ENCODE measurements at places on chromosomes 1 and 21.

GRCh38 chr1:33439662-33440061 is 8.8 kb upstream of the PHC2 start:
- no peak for DNase-seq

GRCh38 chr1:196678510-196678884 is 26.7 kb downstream of the CFH start:
- DNase-seq, result no peak

DNA sequence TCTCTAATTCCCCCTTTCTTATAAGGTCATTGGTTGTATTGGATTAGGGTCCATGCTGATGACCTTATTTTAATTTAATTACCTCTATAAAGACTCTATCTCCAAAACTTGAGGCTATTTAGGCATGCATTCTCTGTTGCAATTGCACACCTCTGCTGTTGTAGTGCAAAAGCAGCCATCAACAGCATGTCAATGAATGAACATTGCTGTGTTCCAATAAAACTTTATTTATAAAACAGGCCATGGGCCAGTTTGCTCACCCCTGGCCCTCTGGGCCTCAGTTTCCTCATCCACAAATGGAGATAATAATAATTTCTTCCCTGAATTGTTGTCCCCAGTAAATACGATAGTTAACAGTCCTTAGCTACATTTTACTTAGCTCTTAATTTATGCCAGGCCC is 100.4 kb upstream of the USP24 start:
- no peak for DNase-seq

DNA sequence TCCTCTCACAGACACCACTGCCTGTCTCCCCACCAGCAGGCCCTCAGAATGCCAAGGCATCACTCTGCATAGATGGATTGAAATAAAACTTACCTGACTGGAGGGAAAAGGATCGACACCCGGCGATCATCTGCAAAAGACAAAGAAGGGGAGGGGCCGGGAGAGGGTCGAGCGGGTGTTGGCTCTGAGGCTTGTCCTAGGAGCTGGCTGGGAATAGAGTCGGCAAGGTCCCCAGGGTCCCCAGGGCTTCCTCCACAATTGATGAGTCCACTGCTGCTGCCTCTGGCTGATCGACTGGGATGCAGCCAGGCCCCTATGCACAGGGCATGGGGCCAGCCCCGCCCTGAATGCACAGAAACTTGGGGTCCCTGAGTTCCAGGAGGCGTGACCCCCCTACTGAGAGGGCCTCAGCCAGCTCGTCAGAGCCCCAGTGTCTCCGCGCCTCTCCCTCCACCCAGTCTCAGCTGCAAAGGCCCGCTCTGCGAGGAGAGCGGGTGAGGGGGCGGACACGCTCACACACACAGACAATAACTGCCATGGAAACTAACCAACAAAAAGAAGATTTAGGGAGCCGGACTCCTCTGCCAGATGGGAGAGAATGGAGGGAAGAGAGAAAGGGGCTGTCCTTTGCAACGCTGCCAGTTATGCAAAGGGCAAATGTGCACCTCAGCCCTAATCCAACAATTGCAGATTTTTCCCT is at the start of gene KLHDC8A:
Gene KLHDC8A (minus strand): TSS at position 483 of the 700 bp plus-strand sequence. CDS start 13,318 bp downstream, outside the sequence.
- no peak for DNase-seq

GRCh38 chr21:34080710-34081109 is 7.3 kb downstream of the MRPS6 start:
- DNase-seq, result no peak

GRCh38 chr1:51514733-51515132 is 4.3 kb downstream of the EPS15 start:
- DNase-seq, result no peak

DNA sequence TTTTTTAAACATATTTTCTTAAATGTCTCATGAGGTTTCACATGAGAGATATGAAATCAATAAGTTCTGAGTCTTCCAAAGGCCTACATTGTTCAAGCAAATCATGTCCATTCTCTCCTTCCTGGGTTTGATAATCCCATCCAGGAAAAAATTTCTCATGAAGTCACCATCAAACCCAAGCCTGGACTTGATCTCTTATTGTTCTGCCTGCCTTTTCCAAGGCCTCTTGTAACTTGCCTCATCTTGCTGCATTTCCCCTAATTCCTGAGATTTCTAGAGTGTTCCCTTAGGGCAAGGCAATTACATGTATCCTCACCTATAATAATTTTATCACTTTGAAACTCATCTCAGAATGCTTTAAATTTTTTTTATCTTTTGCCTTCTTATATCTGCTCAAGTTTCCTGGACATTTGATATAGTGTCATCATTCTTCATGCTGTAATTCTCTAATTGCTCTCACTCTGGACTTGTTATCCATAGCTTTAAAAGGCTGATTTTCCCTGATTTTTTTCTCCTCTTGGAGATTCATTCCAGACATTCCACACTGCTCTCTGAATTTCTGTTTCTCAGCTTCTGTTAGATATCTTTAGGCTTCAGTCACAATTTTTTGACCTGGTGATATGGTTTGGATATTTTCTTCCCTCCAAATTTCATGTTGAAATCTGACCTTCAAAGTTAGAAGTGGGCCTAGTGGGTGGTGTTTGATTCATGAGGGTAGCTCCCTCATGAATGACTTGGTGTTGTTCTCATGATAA is 126.4 kb downstream of the LRRC7 start:
- no peak for DNase-seq

DNA sequence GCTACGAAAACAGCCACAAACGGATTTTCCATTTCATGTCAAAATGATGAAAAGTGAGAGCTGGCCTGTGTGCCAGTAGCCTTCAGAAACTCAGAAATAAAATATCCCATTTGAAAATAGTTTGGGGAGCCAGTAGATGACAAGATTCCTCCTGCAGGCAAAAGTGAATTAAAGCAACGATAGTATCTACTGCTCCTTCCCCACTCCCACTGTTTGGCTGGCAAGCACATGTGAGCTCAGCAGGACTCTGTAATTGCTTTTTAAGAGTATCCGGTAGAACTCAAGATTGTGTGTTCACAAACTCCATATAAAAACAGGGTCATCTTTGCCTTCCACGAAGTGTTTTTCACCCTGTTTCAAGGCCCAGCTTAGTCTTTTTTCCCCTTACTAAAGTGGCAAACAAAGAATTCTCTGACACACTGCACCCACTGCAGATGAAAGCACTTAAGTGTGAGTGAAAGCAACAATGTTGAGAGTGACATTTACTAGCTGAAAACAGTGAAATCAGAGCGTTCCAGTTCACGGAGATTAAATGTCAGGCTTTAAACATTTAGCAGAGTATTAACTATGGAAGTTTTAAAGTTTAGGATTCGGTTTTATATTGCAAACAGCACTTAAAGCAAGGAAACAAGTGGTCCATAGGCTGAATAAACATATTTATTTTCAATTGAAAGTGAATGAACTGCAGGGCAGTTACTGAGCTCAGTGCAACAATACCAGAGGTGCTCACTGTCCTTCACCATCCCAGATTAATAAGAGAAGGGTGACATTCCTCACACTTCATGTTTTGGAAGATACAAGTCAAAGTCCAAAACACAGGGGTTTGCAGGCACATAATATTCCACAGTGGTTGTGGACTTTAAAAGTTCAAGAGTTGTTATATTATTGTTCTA is 70.0 kb downstream of the ALG14 start:
- DNase-seq, result no peak

- no peak for DNase-seq
These were observed 3.2 kb downstream of the CTSE start for GRCh38 chr1:206020393-206021007.

- DNase-seq, result no peak
These were observed 184.0 kb downstream of the CDC7 start for GRCh38 chr1:91684481-91685196.

DNA sequence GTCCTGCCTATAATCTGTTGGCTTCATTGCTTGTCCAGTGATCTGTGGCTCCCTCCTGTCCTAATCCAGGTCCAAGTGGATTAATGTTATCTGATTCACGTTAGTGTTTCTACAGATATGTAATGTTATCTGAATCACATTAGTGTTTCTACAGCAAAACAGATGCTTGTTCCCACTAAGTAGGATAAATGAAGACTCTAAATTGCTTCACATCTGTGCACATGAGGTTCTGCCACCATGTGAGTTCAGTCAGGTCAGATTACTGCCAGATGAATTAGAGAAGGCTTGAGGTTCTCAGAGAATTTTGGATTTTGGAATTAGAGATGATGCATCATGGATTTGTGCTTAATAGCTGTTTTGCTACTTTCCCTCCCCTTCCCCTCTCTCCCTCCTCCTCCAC is 13.2 kb downstream of the DISC1 start:
- DNase-seq, result no peak

DNA sequence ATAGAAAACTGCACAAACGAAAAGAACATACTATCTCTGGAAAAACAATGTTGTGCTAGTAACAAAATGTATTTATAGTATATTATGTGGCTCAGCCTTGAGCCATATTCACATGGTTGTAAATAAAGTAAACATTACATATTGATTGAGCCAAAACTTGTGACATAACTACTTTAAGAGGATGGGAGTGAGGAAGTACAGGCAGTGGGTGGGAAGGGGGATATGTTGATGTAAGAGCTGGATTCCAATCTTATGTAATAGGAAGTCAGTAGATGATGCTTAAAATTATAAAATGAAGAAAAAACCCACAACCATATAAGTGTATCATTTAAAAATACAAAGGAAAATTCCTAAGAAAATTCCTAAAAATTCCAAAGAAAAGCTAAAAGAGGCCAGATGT is 42.7 kb downstream of the RHOU start:
- DNase-seq, result no peak

GRCh38 chr1:180571060-180571831 is 12.5 kb downstream of the OVAAL start:
- no peak for DNase-seq

DNA sequence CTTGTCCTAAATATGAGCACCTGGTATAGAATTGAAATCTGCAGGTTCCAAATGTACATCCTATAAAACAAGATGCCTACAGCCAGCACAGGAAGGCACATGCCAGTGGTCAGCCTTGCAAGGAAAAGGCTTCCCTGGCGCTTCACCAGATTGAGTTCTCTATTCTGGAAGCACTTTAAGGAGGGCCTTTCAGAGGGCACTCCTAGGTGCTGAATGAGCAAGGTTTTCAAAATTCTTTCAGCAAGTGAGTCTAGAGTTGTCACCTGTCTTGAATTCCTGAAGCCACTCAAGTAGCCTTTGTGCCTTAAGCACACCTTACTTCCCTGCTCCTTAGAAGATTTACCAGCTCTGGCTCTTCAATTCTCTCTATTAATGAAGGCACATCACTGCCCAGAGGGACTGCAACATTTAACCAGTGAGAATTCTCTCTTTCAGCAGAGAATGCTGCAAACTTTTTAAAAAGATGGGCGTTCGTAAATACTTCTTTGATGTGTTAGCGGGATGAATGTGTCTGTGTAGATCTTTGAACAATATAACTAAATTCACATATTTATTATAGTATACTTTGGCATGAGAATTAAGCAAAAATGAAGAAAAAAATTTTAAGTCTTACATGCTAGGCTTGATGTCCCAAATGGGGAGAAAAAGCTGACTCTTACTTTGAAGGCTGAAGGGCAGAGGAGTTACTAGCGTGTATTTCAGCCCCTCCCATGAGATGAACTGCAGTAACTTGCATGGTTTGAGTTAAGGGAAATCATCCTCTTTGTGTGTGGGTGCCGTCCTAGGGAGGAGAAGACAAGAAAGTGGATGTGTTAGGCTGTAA is 162.0 kb downstream of the NTPCR start:
- no peak for DNase-seq

DNA sequence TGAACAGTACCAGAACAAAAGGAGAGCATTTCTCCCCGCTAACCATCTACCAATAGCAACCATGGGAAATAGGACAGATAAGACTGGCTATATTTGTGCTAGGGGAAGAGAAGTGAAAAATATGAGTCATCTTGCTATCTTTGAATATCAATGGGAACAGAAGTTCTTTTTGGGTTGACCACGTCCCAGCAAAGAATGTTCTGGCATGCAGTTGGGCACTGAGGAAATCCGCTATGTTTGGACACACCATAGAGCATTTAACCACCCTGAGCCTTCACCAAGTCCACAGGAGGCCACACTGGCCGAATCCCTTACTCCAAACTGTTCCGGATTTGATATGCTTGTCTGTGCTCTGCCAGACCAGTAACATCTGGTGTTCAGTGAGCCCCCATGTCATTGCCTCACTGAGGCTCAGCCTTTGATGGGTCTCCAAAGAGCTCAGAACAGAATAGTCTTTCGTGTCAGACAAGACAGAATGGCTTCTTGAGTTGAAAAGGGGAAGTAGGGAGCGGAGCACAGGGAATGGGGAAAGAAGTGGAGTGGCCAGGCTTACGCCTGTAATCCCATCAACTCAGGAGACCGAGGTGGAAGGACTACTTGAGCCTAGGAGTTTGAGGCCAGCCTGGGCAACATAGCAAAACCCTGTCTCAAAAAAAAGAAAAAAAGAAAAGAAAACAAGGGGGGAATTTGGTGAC is 81.4 kb downstream of the SMYD2 start:
- no peak for DNase-seq

- DNase-seq, result peak; percentile 69
These were observed 59.8 kb downstream of the FAAP20 start for GRCh38 chr1:2134621-2135307.

- DNase-seq, result no peak
These were observed 81.4 kb upstream of the BCL10 start for GRCh38 chr1:85357817-85358216.

DNA sequence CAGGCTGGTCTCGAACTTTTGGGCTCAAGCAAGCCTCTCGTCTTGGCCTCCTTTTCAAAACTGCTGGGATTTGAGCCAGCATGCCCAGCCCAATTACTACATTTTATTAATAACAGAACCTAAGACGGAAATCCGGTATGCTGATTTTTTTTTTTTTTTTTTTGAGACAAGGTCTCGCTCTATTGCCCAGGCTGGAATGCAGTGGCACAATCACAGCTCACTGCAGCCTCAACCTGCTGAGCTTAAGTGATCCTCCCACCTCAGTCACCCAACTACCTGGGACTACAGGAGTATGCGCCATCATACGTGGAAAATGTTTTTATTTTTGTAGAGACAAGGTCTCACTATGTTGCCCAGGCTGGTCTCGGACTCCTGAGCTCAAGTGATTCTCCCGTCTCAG is 20.2 kb downstream of the ACBD3 start:
- no peak for DNase-seq

DNA sequence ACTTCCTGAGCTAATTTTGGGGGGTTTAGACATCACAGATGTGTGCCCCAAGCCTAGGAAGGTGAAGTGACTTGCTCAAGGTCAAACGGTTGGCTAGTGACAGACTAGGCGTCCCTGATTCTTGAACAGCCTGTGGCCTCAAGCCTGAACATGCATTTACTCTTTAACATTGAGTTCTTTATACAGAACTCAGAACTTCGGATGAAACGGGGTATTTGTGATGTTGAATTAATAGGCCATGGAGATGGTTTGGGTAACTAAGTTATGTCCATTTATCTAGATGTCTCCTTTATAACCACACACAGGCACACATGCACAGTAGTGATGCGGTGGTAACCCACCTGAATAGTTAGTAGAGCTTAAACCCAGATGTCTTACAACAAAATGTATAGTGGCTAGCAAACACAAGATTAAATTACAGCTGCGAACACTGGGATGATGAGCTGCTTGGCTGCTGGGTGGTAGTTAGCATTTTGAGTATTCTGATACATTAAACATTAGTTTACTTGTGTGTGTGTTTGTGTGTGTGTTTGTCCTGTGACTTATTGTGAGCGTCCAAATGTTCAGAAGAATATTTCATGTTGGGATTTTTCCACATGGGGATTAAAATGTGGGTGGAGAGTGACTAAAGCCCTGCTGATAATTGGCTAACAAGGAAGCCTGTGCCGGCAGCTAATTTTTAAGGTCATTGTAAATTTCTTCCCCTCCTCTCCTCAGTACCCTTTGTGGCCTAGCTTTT is 2.3 kb downstream of the ATP1A1 start:
- DNase-seq, result no peak

All from Caco-2 (cell line).